ENCODE measurements at places on chromosomes 1 and 21.

- no peak for DNase-seq
Observed at GRCh38 chr1:22606161-22606560, 30.3 kb upstream of the C1QA start.

GRCh38 chr1:110230381-110231199 is 20.5 kb downstream of the KCNC4 start:
- no peak for DNase-seq

- no peak for DNase-seq
Observed at GRCh38 chr1:164618202-164618564, 59.2 kb downstream of the PBX1 start.

DNA sequence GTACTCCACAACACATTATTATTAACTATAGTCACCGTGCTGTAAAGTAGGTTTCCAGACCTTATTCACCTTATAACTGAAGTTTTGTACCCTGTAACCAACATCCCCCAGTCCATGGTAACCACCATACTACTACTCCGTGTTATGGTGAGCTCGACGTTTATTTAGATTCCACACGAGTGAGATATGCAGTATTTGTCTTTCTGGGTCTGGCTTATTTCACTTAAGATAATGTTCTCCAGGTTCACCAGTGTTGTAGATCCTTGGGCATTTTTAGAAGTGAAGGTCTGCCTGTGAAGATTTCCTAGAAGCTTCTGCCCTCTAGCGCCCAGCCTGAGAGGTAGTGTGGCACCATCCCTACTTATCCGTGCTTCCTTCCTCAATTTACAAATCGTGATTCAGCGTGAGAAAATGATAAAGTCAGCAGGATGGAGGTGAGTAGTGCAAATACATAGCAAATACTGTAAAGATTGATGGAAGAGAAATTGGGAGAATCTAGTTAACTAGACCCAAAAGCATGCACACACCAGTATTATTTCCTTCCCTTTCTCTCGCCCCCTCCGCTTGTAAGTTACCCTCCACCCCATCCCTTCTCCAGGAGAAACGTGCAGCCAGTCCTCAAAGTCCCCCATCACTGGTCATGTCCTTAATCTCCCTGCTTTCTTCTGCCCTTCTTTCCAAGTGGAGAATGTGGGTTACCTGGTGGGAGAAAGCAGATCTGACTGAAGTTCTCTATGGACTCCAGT is 36.0 kb upstream of the DISC1 start:
- peak; percentile 62 for DNase-seq
